Activated T-cell treated with anti-CD3 and anti-CD28 coated beads, Interleukin-2, amount 50 U/mL, for 72 hours (primary cell): ENCODE measurements at places on chromosomes 12 and 14. TPM values are rescaled to one million over a fixed set of nuclear protein-coding genes. Genes with fewer than 3 reads are reported as not detected.

DNA sequence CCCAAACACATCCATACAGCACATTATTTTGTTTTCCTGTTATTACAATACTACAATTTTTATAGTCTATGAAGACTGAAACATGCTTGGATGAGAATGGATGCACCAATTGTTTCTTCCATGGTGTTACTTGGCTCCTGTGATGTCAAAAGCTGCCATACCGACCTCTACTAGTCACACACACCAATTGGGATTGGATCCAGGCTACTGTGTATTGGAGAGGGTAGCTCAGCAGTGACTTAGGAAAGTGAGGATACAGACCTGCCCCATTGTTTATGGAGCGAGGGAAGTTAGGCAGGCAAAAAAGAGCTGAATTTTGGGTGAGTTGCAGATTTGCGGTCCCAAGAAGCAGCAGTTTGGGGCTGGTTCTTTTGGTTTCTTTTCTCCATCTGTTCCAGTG is 30.8 kb upstream of the AKAP6 start:
- no peaks in the 10 kb centered on the region for H3K4me1 ChIP-seq
- DNase-seq = no peak
- H3K27me3 ChIP-seq = no peaks in the 10 kb centered on the region
- H3K4me3 ChIP-seq = no peak overlapping the region
- no peak overlapping the region for H3K27ac ChIP-seq

Gene AP1G2
- 233 TPM for total RNA-seq

Gene KRT71
- total RNA-seq = not detected

Gene PRH2
- not detected for total RNA-seq

- H3K27me3 ChIP-seq = no peaks in the 10 kb centered on the region
- no peak for DNase-seq
- H3K4me3 ChIP-seq = peak overlapping the region; percentile 58
- peaks cover 47% of the 10 kb centered on the region for H3K4me1 ChIP-seq
Observed at GRCh38 chr12:9634969-9635754, 27.4 kb upstream of the KLRB1 start.
